Astrocyte (in vitro differentiated cells and primary cell): ENCODE measurements at places on chromosomes 2 and 18. TPM values are rescaled to one million over a fixed set of nuclear protein-coding genes. Genes with fewer than 3 reads are reported as not detected.
A peak's percentile ranks its signal among the peaks of the same experiment; 100 is the strongest.

- DNase-seq = peak; percentile 94
These were observed 153.2 kb downstream of the HDAC4 start for GRCh38 chr2:239247401-239248245.

RBKS gene
- 1.6 and 2.6 TPM in 2 replicates for total RNA-seq

DNA sequence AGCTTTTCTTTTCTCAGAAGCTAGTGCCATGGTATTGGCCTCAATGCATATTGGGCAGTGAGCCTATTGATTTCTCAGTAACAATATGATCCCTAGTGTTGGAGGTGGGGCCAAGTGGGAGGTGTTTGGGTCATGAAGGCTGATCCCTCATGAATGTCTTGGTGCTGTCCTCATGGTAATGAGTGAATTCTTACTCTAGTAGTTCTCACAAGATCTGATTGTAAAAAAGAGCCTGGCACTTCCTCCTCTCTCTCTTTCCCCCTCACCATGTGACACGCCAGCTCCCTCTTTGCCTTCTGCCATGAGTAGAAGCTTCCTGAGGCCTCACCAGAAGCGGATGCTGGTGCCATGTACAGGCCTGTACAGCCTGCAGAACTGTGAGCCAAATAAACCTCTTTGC is 12.8 kb upstream of the TBC1D8 start:
- no peak for DNase-seq

DNA sequence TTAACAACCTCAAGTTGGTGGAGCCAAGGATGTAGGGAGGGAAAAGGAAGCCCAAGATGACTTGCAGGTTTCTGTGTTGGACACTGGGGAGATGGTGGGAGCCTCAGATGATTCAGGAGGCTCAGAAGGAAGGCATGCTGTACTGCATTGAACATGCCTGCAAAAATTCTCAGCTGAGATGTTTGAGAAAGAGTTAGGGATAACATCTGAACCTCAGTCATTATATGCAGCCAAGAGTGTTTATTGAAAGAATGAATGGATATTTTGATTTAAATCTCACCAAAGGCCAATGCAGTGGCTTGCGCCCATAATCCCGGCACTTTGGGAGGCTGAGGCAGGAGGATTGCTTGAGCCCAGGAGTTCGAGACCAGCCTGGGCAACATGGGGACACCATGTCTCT is 243.0 kb downstream of the MYCN start:
- no peak for DNase-seq

DNA sequence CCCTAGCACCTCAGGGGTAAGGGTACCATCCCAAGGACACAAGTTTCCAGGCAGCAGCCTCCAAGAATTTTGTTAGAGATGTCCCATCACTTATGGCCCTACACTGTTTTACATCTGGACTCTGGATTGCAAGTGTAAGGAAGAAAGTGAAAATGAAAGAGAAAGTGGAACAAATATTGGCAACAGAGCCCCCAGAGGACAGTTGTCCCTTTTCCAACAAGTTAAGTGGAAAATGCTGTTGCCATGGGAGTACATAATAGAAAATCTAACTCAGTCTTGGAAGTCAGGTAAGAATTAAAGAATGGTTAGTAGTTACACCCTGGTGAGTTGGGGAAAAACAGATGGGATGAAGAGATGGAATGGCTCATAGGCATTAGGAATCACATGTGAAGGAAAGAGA is 50.6 kb downstream of the TTC21B start:
- no peak for DNase-seq

DNA sequence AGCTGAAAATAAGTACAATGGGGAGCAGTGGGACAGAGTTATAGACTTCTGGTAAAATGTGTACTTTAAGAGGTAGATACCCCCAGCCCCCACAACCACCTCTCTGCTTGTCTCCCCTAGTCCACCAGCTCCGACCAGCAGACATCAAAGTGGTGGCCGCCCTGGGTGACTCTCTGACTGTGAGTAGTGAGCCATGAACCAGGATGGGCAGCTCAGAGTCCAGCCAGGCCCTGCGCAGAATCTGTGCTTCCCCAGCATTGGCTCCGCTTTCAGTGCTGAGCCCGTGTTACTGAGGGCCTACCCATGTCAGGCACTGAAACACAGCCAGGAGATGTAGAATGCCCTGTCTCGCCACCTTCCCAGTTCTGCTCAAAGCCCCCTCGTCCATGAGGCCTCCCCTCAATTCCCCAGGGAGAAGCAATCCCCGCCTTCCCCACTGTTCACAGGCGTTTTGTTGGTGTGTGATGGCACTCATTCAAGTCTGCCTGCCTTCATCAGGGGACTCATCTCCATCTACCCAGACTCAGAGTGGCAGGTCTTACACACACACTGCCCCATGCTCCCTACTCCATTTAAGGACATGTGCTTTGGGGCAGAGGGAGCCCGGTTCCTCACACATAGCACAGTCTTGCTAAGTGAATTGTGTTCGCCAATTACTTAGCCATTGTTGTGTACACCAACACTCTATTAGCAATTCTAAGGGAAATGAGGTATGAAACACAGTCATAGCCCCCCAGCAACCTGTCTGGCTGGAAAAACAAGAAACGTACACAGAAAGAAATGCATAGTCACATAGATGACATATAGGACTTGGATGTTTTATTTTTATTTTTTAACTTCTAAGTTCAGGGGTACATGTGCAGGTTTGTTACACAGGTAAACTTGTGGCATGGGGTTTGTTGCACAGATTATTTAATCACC is 122.6 kb downstream of the PLB1 start:
- DNase-seq = no peak

DNA sequence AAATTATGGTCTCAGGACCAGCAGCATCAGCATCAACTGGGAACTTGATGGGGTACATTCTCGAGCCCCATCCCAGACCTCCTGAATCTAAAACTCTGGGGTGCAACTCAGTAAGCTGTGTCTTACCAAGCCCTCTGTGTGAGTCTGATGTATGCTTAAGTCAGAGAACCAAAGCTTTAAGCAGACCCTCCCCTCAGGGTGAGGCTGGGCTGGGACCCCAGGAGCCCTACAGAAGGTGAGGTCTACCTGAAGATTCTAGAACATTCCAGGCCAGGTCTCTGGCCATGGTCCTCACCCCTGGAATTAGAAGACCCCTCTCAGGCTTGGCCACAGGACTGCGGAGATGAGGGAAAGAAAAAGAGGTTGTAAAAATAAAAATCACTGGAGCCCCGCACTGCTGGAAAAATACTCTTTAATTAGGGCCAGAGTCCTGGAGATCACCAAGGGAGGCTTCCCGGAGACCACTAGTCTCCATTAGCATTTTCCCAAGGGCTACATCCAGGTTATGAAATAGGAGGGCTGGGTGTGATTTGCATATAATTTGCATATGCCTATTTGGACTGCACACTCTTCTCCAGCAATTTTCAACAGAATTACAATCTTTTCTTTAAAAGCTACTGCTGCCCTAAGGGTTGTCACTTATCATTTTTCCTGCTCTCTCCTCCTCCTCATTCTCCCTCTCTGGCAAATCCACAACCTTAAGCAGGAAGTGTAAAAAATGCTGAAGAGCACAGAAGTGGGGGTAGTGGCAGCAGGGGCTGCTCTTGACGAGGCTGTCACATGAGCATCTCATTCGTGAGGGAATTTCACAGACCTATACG is 100.2 kb downstream of the ZBTB7C start:
- no peak for DNase-seq

LOXHD1 gene
- total RNA-seq = not detected in 2 replicates

- no peak for DNase-seq
These were observed 305.3 kb downstream of the PARD3B start for GRCh38 chr2:204850581-204850980.

DNA sequence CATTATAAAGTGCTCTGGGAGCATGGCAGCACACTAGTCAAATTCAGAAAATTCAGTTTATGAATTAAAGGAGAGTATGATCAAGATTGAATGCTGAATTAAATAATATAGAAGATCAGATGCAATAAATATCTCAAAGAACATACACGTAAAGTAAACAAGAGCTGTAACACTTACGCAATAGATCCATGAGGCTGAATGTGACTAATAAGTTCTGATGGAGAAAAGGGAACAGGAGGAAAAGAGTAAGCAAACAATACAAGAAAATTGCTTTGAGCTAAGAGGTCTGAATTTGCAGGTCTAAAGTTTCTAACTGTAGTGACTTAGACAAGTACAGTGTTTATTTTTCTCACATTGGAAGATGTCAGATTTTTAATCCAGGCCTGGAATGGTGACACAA is 646.7 kb upstream of the ZNF804A start:
- DNase-seq = no peak

DNA sequence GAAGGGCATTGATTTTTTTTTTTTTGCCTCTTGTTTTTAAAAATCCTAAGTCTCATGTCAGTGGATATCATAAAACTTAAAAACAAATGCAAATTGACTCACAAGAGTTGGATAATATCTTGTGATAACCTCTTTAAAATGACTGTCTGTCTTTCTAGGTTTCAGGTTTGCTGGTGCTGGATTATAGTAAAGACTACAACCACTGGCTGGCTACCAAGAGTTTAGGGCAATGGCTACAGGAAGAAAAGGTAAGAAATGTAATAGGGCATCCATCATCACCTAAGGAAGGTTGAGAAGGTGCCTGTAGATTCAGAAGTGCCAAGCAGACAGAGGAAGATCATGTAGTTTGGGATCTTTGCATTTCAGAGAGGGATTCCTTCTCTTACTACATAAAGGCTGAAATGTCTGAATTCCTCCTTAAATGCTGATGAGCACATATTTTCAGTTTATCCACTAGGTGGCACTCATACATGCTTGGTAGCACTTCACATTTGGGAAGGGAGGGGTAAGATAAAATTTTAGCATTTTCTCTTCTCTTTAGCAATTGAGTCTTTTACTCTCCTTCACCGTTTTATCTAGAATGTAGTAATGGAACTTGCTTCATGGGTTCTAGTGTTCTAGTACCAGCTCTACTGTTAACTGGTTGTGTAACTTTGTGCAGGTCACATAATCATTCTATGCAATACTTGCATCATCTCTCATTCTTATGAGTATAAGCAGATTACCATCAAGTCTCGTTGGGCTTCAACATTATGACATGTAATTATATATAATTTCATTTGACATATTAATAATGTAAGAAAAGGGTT is 21.1 kb downstream of the CPS1 start:
- DNase-seq = peak; percentile 30

DNA sequence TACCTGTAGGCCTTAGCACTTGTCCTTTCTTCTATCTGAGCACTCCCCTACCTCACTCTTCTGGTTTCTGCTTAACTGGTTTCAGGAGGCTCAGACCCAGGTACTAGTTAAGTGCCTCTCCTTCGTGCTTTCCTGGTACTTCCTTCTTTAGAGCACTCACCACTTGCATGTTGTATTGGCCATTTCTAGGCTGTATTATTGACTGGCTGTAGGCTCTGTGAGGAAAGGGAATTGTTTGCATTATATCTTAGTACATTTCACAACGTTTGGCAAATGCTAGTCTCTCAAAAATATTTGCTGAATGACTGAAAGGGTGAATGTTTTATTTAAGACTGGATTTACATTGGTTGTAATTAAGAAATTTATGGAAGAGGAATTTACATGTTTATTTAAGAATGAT is 36.0 kb upstream of the SCN1A start:
- no peak for DNase-seq

GRCh38 chr2:72627083-72627482 is 198.8 kb downstream of the EXOC6B start:
- no peak for DNase-seq

MALT1 gene
- total RNA-seq = 38.2 and 40.3 TPM in 2 replicates

DNA sequence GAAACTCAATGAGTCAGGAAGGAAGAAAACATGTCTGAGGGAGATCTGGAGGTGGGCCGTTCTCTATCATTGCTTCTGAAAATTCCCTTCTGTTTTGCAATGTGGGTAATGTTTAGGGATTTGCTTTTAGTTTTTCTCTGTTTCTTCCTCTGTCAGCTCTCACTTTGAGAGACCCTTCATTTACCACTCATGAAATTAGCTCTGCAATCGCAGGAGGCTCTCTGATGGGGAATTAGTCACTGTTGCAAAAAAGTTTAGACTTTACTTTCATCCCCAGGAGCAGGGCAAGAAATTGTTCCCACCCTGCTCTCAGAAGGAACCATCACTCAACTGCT is 80.0 kb upstream of the MAP4K3 start:
- DNase-seq = no peak

- DNase-seq = no peak
These were observed 69.3 kb downstream of the INPP5D start for GRCh38 chr2:233129351-233129978.

DNA sequence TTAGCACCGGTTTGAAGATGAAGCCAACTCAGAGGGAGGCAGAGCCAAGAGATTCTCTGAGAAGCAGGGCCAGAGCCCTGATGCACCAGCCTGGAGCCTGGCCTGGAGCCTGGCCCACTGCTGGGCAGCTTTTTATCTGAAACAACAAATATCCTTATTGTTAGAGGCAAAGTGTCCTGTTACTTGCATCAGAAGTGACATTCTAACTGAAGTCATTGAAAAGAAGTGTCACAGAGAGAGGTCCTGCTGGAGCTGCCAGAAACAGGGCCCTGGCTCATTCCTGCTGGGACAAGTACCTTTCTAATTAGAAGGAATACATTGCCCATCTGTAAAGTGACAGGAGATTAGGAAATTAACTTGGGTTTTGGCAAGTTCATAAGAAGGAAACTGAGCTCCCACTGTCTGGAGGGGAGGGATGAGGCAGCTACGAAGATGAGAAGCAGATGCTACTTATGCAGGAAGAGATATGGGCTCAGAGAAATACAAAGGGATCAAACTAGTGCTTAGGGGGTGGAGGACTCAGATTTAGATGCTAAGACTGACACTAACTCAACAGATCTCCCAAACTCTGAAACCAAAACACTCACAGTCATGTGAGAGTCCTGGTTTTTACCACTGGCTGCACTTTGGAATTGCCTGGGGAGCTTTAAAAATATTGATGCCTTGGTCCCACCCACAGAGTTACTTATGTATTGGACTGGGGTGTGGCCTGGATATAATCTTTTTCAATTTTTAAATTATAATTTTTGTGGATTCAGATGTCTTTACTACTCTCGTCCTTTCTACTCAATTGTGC is 11.0 kb upstream of the HK2 start:
- no peak for DNase-seq

RESP18 gene
- total RNA-seq = not detected in 2 replicates

- DNase-seq = peak; percentile 97
These were observed 47.0 kb upstream of the ST3GAL5 start for GRCh38 chr2:85935746-85936208.

G6PC2 gene
- total RNA-seq = not detected in 2 replicates

IL1R1 gene
- total RNA-seq = 6.9 and 7.5 TPM in 2 replicates
